ENCODE measurements at places on chromosomes 12 and 14. TPM values are rescaled to one million over a fixed set of nuclear protein-coding genes. Genes with fewer than 3 reads are reported as not detected.

The NYNRIN gene
- 2.2 TPM for polyA plus RNA-seq

- H3K36me3 ChIP-seq: no peaks in the 10 kb centered on the region
- no peaks in the 10 kb centered on the region for H3K27me3 ChIP-seq
- no peak overlapping the region for H3K27ac ChIP-seq
Measured at GRCh38 chr12:9872742-9873141, 3.6 kb upstream of the CLEC2B start.

DNA sequence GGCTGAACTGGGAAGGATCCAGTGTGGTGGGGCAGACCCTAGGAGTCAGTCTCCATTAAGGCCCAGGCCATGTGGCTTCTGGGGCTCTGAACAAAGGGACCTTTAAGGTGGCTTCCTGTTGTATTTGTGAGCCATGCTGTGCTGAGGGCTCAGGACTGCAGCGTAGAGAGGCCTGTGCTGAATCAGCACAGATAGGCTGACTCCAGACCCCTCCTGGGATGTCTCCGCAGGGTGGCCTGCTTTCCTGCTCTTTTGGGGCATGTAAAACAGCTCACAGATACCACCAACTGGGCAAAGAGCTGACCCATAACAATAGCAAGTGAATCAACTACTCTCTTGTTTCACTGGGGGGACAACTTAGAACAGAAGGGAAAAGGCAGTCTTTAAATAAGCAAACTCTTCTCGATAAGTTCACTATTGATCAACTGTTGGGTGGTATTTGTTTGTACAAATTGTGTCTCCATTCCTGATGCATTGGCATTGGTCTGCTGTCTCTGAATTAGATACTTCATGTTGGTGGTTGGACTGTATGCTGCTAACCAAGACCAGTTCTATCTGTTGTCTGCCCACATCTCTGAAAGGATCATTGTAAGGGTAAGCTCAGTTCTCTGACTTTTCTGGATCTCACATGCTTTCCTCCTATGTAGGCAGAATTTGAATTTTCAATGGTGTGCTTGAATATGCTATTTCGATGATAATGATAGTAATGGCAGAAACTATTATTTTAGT is 71.8 kb downstream of the MYRFL start:
- no peak for DNase-seq
- H3K27ac ChIP-seq: no peak overlapping the region
- no peak overlapping the region for H3K4me3 ChIP-seq
- no peaks in the 10 kb centered on the region for H3K36me3 ChIP-seq
- H3K27me3 ChIP-seq: no peaks in the 10 kb centered on the region
- H3K4me1 ChIP-seq: peaks cover 27% of the 10 kb centered on the region

DNA sequence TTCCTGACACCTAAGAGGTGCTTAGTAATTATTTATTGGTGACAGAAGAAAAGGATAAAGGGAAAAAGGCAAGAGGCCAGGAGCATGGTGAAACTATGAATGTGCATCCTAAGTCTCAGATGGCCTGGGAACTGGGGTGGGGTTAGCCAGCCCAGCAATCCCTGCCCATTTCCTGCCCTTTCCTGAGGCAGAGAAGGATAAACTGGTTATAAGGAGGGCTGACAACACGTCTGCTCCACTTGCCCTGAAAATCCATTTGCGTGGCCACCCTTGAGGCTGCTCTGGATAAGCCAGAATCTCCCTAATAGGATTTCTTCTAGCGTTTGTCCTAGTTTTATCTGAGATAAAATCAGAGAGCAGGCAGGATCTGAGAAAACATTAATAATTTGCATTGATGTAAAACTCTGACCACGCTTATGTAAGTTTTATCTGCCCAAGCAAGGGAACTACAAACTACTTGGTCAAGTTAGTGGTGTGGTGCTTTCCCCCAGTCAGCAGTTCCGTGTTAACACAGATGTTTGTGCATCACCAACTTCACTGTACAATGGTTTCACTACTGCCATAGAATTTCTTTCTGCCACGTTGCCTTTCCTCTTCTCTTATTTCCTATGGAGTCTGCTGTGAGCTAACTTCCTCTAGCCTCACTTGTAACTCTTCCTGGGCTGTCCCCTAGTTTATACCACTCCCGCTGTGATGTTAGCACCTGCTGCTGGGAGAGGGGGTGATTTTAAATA is 392.7 kb downstream of the RPS29 start:
- H3K4me1 ChIP-seq: no peaks in the 10 kb centered on the region
- no peaks in the 10 kb centered on the region for H3K36me3 ChIP-seq
- H3K27ac ChIP-seq: no peak overlapping the region

DNA sequence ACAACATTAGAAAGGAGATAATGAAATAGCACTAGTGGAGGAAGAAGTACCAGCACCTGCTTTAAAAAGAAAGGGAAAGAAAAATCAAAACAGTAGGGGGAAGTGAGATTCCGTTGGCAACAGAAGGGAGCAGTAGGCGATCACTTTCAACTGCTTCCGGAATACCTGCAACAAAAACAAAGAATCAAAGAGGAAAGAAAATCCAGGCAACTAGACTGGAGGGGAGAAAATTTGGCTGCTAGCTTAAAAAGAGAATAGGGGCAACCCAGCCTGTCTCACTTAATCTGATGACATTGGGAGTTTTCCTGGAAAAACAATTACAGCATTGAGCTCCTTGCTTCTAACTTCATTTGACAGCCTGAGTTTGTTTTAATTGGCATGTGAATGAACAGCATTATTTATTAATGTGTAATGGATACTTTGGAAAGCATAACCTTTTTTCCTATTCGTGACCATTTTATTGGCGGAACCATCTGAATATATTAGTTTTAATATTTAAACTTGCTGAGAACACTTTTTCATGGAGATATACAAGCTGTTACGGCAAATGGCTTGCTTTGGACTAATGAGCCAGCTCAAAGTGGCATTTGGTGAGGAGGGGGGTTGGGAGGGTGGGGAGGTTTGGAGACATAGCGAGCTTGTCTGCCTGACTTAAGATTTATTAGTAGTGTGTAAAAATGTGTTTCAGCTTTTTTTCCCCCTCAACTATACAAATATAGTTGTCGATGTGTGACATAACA is 2.5 kb upstream of the DACT1 start:
- no peaks in the 10 kb centered on the region for H3K36me3 ChIP-seq
- peaks cover 26% of the 10 kb centered on the region for H3K4me1 ChIP-seq
- H3K4me3 ChIP-seq: no peak overlapping the region
- H3K27me3 ChIP-seq: no peaks in the 10 kb centered on the region
- H3K27ac ChIP-seq: no peak overlapping the region
- no peak for DNase-seq

The SRRM4 gene
- not detected for polyA plus RNA-seq

The AICDA gene
- polyA plus RNA-seq: not detected

DNA sequence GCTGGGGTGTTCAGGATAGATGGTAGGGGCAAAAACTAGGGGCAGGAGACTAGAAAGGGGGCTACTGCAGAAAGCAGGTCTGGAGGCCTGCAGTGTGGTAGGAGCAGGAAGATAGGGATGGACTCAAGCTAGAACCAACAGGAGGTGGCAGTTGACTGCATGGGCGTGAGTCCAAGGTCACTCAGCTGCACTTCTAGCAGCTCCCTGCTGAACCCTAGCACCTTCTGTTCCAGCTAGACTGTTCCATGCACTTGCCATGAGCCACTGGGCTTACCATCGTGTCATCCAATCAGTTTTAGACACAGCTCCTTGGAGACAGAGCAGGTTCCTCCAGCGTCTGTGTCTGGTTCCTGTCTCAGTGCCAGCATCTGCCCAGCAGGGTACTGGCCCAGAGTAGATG is 11.3 kb upstream of the KRT8 start:
- no peak overlapping the region for H3K27ac ChIP-seq
- no peaks in the 10 kb centered on the region for H3K36me3 ChIP-seq
- H3K4me1 ChIP-seq: no peaks in the 10 kb centered on the region
- H3K4me3 ChIP-seq: no peak overlapping the region

DNA sequence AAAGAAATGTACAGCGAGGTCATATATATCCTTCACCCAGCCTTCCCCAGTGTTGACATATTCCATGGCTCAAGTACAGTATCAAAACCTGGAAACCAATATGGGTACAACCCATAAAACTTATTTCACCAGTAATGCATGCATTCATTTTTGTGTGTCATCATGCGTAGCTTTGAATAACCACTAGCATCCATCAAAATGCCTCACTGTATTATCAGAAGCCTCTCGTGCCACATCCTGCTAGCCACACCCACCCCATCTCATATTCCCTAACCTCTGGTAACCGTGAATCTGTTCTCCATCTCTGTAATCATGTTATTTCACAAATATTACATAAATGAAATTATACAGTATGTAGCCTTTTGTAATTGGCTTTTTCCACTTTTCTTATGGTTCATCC is 314.3 kb downstream of the RAD51B start:
- peaks cover 35% of the 10 kb centered on the region for H3K4me1 ChIP-seq
- DNase-seq: no peak
- no peaks in the 10 kb centered on the region for H3K36me3 ChIP-seq
- no peak overlapping the region for H3K27ac ChIP-seq

DNA sequence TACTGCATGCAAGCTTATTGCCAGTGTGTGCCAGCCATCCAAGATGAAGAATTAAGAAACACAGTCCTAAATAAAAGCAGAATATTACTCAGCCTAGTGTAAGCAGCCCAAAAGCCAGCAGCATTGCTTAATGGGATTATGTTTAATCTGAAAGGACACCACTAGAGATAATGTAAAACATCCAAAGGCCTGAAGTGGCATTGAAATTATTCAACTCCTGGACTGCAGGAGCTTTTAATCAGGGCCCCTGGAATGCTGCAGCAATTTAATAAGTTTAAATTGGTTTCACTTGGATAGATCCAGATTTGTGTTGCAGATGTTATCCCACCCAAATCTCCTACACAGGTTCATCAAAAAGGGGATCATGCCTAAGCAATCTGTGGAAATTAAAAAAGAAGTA is 193.0 kb downstream of the C12orf50 start:
- H3K27ac ChIP-seq: no peak overlapping the region
- no peak for DNase-seq
- H3K4me3 ChIP-seq: no peak overlapping the region
- no peaks in the 10 kb centered on the region for H3K36me3 ChIP-seq

DNA sequence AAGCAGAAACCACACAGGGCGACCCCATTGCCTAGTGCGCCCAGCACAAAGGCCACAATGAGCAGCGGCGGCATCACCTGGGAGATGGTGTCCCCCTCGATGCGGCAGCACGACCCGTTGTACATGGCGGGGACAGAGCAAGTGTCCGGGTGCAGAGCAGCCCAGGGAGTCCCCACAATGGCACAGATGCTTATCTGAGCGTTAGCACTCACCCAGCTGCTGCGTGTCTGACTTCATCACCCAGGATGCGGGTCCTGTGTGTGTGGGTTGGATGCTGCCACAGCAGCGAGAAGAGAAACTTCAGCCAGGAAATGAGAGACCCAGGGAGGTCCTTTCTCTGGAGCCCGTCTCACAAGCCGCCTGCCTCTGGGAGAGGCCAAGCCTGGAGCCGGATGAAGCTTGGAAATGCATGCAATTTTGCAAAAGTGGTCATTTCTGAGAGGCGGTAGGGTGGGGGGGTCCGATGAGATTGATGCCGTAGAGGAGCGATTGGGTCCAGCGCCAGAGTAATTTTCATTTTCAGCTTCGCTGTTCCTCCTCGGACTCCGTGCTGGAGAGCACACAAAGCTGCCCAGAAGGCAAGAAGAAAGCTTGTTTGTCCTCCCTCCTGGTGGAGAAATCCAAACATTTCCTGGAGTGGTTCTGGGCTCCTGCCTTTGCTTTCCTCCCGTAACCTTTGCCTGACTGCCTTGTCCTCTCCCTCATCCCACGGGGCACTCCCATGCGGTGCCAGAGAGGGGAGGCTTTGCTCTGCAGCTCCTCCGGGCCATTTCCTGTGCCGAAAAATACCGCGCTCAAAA is at the start of gene HCAR1:
Gene HCAR1, minus strand, starts transcription at position 630 of the 800 bp plus-strand sequence. Its CDS starts 505 bp downstream, at position 125.
- no peak within 1 kb of the TSS for H3K4me3 ChIP-seq
- H3K4me1 ChIP-seq: no peaks in the 10 kb centered on the region
- peaks cover 5% of the 10 kb centered on the region for H3K27me3 ChIP-seq
- DNase-seq: no peak

The TAMALIN gene
- polyA plus RNA-seq: not detected

DNA sequence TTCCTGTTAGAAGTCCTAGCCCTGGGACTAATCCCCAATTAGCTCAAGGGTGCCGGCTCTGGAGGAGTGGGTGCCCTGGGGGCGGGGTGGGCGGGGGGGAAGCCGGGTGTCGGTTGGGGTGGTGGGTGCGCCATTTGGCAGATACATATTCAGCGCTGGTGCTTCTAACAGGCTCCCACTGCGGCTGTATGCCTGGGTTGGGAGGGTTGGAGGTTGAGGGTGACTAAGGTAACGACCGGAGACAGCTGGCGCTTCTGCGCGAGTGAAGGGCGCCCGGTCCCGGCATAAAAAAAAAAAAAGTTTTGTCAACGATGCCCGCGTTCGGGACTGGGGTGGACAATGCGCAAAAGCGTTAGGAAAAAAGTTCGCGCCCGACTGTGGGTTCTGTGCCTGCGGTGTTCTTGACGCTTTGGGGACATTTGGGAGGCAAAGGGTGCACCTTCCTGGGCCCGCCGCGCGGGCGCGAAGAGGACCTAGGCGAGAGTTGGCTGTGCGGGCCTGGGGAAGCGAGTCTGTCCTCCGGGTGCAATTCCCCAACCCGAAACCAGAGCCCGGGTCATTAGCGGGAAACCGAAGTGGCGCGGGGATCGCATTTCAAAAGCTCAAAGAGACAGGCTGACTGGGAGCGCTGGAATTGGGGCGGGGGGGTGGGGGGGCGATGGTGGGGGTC is 19.2 kb downstream of the TBX3 start:
- H3K27me3 ChIP-seq: no peaks in the 10 kb centered on the region
- no peak for DNase-seq
- no peaks in the 10 kb centered on the region for H3K36me3 ChIP-seq

- no peak within 1 kb of the TSS for H3K27ac ChIP-seq
- no peaks in the 10 kb centered on the region for H3K27me3 ChIP-seq
- no peak for DNase-seq
- H3K36me3 ChIP-seq: no peaks in the 10 kb centered on the region
Measured at GRCh38 chr14:78170203-78170602, at the start of gene NRXN3. Gene NRXN3 (plus strand): TSS chr14:78170373. CDS start chr14:78243094, 72,721 bp downstream.

DNA sequence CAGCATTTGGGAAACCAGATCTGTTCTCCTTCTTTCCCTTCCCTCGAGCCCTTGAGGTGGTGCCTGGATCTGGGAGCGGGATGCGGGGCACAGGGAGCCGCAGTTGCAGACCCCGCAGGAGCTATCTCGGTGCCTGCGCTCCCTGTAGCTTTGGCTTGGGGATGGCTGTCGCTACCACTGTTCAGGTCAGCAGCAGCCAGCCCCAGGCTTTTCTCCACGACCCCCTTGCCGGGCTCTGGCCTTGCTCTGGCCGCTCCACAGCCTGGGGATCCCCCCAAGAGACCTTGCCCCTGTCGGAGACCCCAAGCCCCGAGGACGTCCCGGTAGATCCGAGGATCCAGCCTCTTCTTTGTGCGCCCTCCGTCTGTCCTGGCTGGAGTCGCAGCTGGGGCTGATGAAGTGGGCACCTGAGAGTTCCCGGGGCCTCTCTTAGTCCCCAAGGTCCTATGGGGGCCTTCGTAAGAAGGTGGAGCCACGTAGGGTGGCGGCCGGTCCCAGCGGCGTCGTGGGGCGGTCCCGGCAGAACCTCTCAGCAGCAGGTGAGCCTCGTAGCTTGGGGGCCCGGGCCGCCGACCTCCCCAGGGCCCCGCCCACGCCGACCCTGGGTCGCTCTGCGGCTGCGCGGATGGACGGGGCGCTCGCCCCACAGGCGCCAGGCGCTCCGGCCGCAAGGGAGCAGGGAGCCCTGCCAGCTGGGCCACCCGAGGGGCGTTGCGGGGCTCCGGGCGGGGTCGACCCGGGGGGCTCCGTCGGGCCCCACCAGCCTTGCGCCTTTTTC is 1.3 kb downstream of the DDN start:
- peaks cover 12% of the 10 kb centered on the region for H3K4me1 ChIP-seq
- H3K27ac ChIP-seq: no peak overlapping the region
- H3K4me3 ChIP-seq: peak overlapping the region; percentile 60
- H3K27me3 ChIP-seq: no peaks in the 10 kb centered on the region
- DNase-seq: no peak
- peaks cover 8% of the 10 kb centered on the region for H3K36me3 ChIP-seq

The FITM1 gene
- not detected for polyA plus RNA-seq

The COL2A1 gene
- polyA plus RNA-seq: not detected

All from GM23248 (cell line).